Fibroblast of upper back skin (primary cell): ENCODE measurements at places on chromosomes 12 and 14.
A peak's percentile ranks its signal among the peaks of the same experiment; 100 is the strongest.

GRCh38 chr14:56678838-56679237 lies 99.2 kb downstream of the TMEM260 start:
- DNase-seq: no peak

DNA sequence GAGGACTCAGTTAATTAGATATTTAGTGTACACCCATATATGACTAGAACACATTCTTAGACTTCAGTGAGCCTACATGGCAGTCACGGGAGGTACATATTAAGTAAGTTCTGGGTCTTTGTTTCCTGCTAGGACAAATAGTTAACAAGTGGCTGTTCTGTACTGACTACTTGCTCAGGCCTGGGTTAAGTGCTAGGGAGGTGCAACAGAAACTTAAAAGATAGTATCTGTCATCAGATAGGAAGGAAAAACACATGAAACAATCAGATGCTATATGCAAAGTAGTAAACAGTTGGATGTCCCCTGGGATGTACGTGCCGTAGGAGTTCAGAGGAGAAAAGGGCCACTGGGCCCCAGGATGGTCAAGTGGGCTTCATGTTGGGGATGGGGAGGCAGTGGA lies 59.5 kb downstream of the SLC4A8 start:
- DNase-seq: no peak

GRCh38 chr12:47910981-47911380 lies 6.2 kb upstream of the VDR start:
- peak; percentile 25 for DNase-seq

DNA sequence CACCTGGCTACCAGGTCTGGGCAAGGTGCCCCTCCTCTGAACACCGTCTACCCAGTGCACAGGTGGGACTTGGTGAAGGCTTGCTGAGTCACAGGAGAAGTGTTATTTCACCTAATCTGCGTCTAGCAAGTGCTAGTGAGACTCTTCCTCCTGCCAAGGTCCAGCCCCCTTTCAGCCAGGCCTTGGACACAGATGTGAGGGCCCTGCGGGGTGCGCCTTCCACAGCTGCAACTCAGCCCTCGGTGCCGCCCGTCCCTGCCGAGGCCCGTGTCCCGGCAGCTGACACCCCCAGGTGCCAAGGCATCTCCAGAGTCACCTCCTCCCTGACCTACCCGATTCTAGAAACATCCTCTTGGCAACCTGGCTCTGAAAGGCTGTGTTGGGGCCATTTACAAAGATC lies 55.1 kb downstream of the PRIMA1 start:
- DNase-seq: no peak

DNA sequence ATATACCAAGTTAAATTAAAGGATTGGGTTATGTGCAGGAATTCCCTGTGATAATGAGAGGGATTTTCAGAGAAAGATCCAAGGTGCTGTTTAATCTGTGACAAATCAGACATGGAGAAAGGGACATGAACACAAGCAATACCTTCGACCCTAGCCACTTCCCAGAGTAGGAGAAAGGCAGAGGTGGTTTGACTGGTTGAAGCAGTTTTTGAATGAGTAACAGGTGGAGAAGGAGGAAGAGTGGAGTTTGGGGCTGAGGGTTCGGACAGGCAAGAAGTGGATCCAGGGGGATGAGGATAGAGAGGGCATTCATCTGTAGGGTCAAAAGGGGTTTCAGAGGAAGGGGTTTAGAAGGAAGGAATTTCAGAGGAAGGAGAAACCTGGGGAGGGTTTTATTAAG lies 27.4 kb upstream of the A2M start:
- DNase-seq: no peak

DNA sequence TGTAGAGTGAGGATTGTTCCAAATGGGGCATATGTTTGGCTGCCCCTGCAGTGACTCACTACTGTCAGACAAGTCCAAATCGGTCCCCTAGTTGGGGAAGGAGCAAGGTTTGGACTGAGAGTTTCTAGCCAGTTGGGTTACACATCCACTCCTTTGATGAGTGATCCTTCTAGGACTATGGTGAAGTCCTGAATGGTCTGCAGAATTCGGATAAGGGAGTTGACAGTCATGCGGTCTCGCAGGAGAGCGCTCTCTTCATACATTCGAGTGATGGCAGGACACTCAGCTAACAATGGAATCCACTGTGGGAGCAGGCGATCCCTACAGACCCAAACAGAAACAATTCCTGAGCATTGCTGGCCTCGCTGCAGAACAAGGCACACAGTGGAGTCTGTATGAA lies 61.5 kb upstream of the SINHCAF start:
- no peak for DNase-seq

DNA sequence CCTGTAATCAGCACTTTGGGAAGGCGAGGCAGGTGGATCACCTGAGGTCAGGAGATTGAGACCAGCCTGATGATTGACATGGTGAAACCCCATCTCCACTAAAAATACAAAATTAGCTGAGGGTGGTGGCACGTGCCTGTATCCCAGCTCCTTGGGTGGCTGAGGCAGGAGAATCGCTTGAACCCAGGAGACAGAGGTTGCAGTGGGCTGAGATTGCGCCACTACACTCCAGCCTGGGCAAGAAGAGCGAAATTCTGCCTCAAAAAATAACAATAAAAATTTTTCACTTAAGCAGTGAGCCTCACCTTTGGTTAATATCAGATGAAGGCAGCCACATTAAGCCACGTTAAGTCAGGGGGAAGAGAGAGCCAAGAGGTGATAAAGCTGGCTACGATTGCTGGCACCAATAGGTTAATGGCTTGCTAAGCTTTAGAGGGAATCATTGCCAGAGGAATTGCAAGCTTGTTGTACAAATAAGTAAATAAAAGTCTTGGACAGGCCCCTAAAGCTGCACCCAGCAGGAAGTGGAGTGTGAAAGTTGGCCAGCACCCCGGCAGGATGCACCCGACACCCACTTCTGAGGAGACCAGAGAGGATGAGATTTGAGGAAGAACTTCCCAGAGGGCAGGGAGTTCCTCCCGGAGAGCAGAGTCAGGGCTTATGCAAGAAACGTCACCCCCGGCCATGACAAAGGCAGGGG lies 41.3 kb upstream of the TESC start:
- no peak for DNase-seq

GRCh38 chr14:91185721-91186120 lies 58.8 kb downstream of the GPR68 start:
- peak; percentile 55 for DNase-seq

DNA sequence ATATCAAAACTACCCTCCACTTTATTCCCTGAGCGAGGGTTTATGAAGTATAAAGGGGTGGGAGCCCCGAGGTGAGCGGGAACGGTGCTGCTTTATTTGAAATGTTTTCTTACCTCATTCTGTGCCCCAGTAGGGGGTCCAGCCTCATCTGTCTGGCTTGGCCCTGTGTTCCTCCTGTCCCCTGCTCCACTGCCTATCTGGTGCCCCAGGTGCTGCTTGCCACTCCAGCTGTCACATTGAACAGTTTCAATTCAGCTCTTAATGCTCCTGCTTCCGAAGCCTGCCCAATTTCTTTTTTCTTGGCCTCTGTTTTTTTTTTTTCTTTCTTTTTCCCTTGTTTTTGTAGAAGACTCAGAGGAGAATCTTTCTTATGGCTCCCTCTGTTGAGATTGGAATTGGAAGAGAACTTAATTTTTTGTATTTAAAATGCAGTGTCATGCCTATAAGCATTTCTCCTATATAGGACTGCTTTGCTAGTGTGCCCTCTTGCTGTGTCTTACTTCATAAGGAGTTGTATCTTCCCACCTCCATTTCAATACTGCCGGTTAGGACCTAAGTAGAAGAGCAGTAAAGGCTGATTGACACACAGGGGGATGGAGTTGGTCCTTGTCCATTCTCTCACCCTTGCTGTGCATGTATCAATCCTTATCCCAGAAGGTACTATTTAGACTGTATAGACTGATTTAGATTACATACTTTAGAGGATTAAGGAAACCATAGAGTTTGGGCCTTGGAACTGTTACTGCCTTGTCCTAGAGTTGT lies 2.3 kb downstream of the ATXN7L3B start:
- no peak for DNase-seq

DNA sequence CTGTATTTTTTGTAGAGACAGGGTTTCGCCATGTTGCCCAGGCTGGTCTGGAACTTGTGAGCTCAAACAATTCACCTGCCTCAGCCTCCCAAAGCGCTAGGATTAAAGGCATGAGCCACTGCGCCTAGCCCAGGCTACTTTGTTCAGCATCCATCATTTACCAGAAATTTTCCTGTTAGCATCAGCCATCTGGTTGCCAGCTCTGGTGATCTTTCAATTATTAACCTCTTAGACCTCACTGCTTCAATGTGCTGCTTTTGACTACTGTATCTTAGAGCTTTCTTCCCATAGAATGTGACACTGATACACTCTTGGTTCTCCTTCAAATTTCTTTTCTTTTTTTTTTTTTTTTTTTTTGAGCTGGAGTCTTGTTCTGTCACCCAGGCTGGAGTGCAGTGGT lies 5.4 kb upstream of the AMHR2 start:
- no peak for DNase-seq
